Spinal cord (tissue), 10 donors: ENCODE measurements at places on chromosomes 1 and 21.
A peak's percentile ranks its signal among the peaks of the same experiment; 100 is the strongest.

- DNase-seq: no peak
Observed at GRCh38 chr1:45685308-45686014, 872 bp downstream of the GPBP1L1 start.

GRCh38 chr1:22821027-22821426 is 110.4 kb downstream of the EPHB2 start:
- no peak for DNase-seq

- no peak for DNase-seq
Observed at GRCh38 chr1:168320800-168321450, 40.2 kb downstream of the TBX19 start.

DNA sequence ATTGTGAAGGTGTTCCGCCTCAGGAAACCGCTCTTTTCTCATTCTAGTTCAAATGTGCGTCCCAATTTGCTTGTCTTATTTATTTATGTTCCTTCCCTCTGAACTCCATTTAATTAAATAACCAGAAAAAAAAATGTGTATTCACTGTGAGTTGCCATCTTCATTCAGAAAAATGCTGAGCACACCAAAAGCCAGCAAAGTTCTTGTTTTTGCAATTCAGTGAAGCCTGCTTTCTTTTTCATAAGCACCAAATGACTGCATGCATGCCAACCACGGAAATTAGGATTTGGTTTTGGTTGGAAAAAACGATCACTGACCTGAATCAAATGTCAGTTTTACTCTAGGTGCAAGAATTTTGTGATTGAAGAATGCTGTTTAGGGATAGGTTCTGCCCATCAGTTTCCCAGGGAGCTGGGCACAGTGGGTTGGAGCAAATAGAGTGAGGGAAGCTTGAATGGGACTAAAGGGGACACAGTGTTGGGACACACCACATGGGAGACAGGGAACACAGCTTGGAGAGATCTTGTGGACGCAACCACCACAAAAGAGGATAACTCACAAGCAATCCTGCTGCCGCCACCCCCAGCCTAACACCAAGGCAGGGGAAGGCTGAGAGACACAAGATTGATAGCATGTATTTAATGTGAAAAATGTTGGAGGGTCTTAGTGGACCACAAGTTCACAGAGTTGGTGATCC is 183.4 kb upstream of the GALNT2 start:
- DNase-seq: no peak

- DNase-seq: no peak
Observed at GRCh38 chr1:91124989-91125417, 103.2 kb upstream of the ZNF644 start.

DNA sequence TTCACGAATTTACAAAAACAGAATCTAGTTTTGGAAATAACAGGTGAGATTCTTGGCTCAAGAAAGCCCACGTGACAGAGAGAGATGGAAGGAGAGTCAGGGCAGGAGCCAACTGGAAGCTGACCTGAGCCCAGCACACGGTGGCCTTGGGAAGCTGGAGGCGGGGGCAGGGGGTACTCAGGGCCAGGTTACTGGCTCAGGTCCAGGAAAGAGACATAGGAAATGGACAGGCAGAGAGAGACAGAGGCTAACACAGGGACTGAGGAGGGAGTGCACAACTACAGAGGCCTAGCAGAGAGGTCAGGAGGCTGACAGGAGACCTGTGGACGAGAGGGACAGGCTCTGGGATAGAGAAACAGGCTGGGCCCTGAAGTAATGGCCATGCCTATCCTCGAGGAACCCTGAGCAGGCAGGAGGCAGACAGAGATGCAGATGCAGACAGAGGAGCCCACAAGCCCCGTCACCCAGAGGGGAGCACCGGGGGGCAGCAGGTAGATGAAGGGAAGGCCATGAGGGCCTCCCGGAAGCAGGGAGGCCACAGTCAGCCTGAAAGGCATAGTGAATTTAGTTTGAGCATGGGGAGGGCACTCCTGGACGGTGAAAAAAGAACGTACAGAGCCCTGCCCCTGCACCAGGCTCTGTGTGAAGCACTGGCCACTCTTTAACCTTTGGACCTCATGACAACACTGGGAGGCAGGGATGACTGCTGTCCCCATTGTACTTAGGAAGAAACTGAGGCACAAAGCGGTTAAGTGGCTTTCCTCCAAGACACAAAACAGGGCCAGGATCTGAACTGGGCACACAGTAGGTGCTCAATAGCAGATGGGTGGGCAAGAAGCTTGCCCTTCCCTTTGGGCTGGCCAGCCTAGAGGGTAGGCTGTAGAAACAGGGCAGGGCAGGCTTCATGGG is 230.1 kb downstream of the TRABD2B start:
- DNase-seq: no peak

GRCh38 chr1:155636397-155637153 is 26.6 kb downstream of the MSTO1 start:
- DNase-seq: no peak

DNA sequence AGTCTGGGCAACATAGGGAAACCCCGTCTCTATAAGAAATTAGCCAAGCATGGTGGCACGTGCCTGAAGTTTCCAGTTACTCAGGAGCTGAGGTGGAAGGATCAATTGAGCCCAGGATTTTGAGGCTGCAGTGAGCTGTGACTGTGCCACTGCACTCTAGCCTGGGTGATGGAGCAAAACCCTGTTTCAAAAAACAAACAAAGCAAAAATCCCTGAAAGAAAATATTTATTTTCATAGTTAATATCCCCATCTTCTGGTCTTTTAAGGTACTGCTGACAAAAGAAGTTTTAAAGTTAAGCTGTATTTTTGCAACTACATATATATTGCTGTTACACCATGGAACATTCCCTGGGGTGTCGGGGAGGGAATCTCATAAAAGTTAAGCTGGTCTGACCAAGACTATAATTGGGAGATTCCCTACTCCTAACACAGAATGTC is 26.0 kb downstream of the VAMP4 start:
- no peak for DNase-seq

DNA sequence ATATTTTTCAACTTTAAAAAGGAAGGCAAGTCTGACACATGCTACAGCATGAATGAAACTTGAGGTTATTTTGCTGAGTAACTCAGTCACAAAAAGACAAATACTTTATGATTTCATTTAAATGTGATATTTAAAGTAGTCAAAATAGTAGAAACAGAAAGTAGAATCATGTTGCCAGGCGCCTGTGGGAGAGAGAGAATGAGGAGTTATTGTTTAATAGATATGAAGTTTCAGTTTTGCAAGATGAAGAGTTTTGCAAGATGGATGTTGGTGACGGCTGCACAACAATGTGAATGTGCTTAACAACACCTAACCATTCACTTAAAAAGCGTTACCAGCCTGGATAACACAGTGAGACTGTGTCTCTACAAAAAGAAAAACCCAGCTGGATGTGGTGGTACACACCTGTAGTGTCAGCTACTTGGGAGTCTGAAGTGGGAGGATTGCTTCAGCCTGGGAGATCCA is 20.7 kb upstream of the ATP1A1 start:
- no peak for DNase-seq

DNA sequence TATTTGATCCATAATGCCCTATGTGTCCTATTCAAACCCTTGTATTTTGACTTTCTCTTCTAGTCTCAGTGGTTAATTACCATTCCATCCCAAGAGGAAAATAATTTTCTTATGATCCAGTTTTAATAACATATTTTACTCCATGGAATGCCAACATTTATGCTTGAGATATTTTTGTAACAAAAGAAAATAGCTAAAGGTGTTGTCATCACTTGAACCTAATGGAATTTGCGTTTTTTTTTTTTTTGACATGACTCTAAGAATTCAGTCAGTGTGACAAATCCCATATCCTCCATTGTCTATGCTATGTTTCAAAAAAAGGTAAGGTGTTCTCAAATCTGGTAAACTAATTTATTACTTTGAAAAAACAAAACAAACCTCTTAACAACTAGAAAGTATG is 324.1 kb upstream of the ADAMTS5 start:
- no peak for DNase-seq

DNA sequence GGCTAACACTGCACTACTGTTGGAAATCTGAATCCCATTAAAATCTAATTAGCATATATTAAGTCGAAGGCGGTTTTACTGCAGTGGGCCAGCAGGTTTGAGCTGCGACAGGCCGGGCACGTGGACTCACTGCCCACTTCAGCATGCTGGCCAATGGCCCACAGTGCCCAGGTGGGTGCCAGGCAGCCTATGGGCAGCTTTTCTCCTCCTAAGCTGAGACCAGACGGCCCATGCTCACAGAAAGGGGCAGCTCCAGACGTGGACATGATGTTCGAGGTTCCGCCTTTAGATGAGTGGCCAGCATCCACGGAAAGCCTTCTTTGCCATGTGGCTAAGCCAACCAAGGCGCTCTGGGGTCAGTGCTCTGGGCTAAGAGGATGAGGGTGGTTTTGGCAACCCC is 89.8 kb upstream of the KLHDC7A start:
- no peak for DNase-seq

DNA sequence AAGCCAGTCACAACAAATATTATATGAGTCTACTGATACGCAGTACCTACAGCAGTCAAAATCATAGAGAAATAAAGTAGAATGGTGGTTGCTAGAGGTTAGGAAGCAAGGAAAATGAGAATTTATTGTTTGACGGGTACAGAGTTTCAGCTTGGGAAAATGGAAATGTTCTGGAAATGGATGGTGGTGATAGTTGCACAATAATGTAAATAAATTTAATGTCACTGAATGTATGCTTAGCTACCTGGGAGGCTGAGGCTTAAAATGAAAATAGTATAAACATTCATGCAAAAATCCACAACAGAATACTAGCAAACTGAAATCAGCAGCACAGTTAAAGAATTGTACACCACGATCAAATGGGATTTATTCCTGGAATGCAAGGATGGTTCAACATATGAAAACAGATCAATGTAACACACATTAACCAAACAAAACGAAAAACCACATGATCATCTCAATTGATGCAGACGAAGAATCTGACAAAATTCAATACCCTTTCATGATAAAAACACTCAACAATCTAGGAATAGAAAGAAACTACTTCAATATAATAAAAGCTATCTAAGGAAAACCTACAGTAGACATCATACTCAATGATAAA is 10.7 kb downstream of the TUT4 start:
- DNase-seq: no peak

DNA sequence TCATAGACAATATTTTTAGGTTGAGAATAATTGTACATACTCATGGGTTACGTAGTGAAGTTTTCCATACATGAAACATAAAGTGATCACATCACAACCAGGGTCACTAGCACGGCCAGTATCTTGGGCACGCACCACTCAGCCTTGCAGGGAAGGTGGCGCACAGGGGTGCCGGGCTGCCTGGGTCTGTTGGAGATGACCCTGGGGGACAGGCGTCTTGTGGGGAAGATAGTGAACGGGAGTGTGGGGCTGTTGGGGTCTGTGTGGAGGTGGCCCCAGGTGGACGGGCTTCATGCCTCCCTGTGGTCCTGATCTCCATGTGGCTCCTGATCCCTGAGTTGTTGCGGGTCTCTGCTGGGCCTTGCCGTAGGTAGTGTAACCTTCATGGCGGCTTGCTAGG is 38.3 kb upstream of the PRSS38 start:
- no peak for DNase-seq

DNA sequence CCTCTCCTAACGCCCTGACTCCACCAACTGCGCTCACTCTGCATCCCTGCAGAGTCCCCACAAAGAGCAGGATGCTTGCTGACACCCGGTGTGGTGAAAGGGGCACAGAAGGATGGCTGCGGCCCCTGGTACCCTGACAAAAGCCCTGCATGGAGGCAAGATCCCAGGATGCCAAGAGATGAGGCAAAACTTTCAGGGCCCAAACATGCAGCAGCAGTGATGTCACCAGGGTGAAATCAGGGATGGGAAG is 36.6 kb downstream of the SLC9A1 start:
- no peak for DNase-seq

- no peak for DNase-seq
Observed at GRCh38 chr1:64387389-64388285, 82.3 kb upstream of the CACHD1 start.

DNA sequence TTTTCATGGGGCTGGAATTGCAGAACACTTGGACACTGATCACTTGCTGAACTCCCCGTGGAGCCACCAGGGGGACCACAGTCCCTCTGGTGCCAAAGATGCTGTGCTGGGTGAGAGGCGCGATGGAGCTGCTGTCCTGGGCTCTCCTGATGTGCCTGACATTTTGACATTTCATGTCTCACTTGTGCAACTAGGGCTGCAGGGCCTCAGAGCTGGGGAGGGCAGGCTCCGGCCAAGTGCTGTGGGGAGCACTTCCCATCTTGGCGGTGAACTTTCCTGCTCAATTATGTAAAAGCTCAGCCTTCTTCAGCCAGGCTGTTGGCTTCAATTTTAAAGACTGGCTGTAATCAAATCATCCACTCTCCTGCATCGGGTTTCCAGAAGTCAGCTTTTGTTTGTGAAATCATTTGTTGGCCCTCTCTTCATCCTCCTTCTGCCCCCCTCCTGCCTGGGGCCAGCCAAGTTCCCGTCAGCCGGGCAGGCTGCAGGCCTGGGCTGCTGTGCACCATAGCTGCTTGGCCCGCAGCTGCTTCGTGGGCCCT is 36.8 kb downstream of the KCNAB2 start:
- no peak for DNase-seq

DNA sequence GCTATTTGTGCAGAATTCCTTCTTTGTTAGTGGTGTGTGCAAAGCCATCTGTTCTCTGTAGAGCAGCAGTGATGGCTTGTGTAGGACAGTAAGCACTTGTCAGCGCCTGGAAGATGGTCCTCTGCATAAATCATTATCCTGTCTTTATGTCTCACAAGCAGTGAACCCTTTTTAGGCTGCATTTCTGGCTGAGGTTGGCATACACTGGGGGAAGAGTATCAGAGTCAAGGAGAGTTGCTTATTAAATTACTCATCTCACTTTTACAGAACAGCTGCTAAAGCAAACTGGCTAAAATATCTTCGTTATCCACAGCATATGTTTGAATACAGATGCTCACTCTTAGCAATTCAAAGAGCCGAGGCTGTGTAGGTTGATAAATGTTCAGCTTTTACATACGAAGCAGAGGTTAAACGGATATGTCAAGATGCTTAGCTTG is 54.6 kb upstream of the NCAM2 start:
- DNase-seq: no peak

DNA sequence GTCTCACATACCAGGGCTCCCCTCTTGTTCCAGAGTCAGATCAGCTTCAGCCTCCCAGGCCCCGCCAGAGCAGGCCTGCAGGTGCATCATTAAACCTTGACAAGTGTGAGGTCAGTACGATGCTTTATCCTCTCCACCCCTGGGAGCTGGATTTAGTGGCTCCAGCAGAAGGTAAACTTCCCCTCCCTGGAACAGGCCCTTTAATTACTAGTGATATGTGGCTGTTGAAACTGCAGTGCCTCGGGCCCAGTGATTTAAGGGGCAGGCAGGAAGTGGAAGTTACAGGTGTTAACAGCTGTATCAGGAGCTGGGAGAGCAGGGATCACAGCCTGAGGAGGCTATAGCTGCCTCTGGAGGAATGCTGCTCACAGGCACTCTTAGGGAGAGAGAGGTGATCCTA is 132.4 kb upstream of the KLHDC7A start:
- DNase-seq: no peak

- no peak for DNase-seq
Observed at GRCh38 chr1:10662824-10663677, 133.4 kb downstream of the CASZ1 start.

- DNase-seq: no peak
Observed at GRCh38 chr21:38032082-38032801, 116.0 kb upstream of the KCNJ6 start.

- DNase-seq: peak; percentile 19
Observed at GRCh38 chr1:57279909-57280666, 143.8 kb downstream of the DAB1 start.

- peak; percentile 91 for DNase-seq
Observed at GRCh38 chr1:234997201-234997895, 131.3 kb downstream of the TOMM20 start.
